Activated CD4-positive, alpha-beta memory T cell treated with anti-CD3 and anti-CD28 coated beads for 36 hours (primary cell): ENCODE measurements at places on chromosomes 11 and 22. TPM values are rescaled to one million over a fixed set of nuclear protein-coding genes. Genes with fewer than 3 reads are reported as not detected.

The SYT9 gene
- total RNA-seq = not detected

The PARVG gene
- total RNA-seq = 58.5 TPM

The SEC14L6 gene
- not detected for total RNA-seq

The NXPE4 gene
- total RNA-seq = not detected

The USP35 gene
- 9.6 TPM for total RNA-seq
